ENCODE measurements at places on chromosomes 12 and 14.

- no peak for DNase-seq
These were observed 337.4 kb downstream of the NUAK1 start for GRCh38 chr12:105801351-105801750.

DNA sequence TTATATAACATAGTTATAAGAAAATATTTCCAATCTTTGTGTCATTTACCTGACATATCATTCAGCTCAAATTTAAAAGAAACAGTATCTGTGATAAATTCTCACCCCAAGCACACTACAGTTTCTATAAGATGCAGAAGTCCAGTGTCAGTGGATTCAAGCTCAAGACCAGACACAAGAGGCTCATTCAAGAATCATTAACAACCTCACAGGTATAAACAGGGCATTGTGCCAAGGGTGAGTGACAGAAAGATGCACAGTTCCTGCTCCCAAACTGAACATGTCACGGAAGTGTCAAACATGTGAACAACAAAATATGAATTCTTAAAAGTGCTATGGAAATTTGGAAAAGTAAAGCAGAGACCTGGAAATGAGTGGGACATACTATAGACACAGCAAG, 12.8 kb downstream of the ATP2B1 start:
- no peak for DNase-seq

DNA sequence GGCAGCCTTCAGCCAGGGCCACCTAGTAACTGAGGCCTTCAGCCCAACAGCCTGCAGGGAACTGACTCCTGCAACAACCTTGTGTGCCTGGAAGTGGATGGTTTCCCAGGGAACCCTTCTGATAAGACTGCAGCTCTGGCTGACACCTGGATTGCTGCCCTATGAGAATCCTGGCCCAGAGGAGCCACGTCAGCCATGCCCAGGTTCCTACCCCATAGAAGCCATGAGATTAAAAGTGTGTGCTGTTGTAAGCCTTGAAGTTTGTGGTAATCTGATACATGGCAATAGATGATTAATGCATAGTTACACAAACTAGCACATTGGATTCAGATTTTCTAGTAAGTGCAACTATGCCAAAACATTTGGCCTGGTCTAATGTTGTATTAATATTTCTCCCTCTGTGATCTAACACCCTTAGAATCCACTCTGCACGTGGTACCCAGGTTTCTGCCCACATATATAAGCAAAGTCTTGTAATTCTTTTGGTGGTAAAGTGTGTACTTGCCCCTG, 64.8 kb upstream of the BEGAIN start:
- DNase-seq, result no peak

GRCh38 chr14:93956514-93957332, 19.6 kb downstream of the ASB2 start:
- no peak for DNase-seq

- DNase-seq, result no peak
These were observed 74.7 kb downstream of the FBXL14 start for GRCh38 chr12:1519642-1520041.

DNA sequence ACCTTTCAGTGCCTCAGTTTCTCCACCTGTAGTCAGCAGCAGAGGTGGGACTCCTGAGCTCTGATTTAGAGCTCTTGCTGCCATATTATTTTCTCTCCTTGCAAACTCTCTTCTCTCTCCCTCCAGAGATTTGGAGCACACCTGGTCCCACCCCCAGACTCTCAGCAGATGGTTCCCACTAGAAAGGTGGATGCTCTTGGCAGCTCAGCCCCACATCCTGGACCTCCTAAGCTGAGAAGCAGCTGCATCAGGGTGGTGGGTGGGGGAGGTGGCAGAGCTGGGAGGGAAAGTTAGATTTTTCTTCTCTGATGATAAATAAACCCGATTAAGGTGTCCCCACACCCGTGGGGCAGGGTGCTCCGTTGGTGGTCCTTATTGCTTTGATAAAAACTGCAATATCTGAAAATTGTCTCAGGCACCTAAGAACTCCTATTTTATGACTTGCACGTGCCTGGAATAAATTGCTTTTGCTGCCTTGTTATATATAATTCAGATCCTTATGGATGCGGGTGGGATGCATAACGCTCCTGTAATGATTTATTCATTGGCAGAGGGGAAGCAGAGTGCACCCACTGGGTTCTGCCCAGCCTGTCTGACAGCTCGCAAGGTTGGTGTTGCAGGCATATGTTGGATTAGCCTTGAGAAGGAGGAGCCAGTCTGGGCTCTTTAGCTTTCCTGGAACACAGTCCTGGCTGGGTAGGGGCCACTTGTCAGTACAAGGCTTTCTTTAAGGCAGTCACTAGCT, 214.2 kb downstream of the SUDS3 start:
- DNase-seq, result no peak

DNA sequence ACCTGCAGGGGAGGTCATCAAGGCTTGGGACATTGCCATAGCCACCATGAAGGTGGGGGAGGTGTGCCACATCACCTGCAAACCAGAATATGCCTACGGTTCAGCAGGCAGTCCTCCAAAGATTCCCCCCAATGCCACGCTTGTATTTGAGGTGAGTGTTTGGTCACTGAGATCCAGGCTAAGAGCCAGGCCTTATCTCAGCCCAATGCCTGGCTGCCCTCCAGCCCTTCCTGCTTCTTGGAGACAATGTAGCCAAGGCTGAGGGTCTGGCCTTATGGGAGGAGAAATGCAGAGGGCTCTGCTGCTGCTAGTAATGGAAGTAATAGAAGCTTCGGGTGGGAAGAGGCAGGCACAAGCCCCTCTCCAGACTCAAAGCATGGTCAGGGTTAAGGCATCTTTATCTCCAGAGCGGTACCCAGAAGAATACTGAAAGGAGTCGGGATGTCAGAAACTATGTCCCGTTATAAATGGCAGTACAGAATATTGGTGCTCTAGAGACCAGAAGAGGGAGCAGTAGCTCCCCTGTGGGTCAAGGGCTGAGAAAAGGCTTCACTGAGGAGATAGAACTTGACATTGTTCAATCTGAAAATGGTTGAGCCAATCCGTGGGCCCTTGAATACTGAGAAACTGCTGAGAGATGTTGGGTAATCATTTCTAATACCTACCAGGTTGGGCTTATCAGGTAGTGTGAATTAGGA, 3.1 kb downstream of the FKBP4 start:
- no peak for DNase-seq

DNA sequence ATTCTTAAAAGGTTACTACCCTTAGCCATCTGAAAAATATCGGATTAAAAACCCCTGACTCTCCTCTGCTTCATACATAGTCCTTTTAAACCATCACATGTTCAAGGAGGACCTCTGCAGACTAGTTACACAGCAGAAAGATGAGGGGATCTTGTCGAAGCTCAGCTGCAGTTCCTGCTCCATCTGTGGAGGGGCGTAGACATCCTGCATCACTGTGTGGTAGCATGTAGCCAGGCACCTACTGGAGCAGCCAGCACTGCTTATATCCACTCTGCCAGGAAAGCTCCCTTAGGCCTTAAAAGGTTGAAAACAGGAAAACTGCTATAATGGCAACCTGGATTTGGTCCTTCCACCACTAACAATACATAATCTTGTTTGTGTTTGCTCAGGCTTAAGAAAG, 57.6 kb upstream of the STRN3 start:
- no peak for DNase-seq

DNA sequence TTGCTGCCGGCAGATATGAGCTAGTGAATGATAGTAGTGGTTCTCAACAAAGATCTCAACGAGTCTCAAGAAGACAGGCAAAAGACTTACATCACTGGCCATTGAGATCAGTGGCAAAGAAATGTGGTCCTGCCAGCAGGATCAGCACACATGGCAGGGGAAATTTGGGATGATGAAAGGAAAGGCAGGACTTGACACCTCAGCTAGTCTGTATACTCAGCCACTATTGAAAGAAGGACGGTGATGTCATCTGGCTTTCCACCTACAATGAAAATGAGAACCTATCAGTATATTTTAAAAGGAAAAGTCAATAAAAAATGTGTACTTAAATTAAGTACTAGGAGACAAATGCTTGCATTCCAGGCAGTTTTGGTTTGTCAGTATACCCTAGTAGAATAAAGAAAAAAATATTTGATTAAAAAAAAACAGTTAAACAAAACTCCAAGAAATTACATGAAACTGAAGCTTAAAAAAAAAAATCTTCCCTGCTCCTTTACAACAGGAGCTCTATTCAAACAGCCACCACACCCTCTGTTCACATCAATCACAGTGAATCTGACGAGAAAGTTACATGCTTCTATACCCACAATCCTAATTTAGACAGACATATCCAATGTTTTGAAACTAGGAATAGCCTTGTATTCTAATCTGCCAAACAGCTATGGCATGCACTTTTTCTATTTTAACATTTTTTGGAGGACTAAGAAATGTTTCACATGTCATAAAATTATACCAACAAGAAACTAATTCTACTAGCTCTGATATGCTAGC, 34.9 kb downstream of the RAD9B start:
- no peak for DNase-seq

DNA sequence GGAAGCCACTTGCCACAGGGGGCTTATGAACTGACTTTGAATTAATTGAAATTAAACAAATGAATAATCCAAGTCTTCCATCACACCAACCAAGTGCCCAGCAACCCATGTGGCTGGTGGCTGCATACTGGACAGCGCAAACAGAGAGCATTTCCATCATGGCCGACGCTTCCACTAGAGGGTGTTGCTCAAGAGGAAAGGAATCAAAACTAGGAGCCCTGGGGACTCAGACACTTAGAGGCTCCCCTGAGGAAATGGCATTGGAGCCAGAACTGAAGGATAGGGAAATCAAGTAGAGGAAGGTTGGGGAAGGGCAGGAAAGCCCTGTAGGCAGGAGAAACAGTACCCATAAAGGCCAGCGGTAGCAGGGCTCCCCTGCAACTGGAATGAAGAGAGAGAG, 50.6 kb upstream of the NUAK1 start:
- DNase-seq, result no peak

DNA sequence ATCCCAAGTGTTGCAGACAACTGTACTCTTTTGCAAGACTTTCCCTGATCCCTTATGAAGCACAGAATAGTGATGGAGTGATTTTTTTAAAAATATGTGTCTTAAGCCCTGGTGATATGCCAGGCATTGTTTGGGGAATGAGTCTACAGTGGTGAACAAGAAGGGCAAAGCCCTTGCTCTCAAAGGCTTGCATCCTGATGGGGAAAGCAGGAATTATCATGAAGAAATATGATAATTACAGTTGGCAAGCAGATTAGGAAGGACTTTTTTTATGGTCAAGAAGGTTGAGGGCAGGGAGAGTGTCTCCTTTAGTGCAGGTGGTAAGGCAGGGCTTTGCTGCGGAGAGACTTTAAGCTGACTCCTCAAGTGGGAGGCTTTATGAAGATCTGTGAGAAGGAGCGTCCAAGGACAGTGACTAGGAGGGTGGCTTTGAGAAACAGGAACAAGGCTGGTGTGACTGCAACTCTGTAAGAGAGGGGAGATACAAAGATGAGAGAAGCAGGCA, 100.2 kb downstream of the SYNE2 start:
- DNase-seq, result no peak

DNA sequence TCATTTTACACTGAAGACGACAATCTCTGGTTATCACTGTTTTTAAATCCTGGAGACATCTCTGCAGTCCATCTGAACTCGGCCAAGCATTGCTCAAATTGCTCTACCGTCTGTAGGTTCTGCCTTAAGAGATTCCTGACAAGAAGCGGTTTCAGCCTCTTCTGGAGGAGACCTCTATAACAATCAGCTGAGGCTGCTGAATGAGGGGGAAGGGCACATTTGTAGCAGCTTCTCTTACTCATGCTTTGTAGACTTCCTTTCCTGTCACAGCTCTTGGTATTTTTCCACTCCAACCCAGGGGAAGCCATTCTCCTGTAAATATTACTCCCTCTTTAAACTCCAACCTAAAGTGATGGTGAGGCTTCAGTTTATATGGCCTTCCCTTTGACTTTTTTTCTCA, 3.0 kb downstream of the ARG2 start:
- no peak for DNase-seq

DNA sequence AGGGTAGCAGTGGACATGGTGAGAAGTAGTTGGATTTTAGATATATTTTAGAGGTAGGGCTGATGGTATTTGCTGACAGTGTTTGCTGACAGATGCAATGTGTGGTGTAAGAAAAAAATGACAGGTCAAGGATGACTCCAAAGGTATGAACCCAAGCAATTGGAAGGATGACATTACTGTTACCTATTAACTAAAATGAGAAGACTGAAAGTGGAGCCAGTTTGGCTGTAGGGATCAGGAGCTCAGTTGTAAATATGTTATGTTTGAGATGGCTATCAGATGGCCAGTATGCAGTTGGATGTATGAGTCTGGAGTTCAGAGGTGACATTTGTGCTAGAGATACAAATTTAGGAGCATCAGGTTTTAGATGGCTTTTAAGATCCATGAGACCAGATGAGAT, 17.4 kb upstream of the SERPINA6 start:
- DNase-seq, result no peak

GRCh38 chr14:51395361-51395849, 155.4 kb downstream of the TMX1 start:
- no peak for DNase-seq

DNA sequence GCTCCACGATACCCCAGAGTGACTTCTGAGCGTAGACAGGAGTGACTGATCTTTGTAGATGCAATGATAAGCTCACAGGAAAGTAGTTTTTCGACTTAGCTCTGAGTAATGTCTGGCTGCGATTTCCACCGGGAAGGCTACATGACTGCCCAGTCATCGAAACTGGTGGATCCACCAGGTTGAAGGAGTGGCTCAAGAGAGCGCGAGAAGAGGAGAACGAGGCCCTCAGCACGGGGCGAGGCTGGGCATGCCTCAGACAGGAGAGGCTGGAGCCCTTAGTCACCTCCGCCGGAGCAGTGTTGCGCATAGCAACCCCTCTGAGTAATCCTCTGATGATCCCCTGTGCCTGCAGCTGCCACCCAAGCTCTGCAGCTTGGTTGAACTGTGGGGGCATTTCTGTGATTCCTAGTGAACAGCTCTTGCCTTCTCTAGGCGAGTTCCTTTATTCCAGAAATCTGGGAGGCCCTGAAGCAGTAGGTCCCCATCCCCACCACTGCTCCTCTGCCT, 25.6 kb downstream of the ELK3 start:
- no peak for DNase-seq

DNA sequence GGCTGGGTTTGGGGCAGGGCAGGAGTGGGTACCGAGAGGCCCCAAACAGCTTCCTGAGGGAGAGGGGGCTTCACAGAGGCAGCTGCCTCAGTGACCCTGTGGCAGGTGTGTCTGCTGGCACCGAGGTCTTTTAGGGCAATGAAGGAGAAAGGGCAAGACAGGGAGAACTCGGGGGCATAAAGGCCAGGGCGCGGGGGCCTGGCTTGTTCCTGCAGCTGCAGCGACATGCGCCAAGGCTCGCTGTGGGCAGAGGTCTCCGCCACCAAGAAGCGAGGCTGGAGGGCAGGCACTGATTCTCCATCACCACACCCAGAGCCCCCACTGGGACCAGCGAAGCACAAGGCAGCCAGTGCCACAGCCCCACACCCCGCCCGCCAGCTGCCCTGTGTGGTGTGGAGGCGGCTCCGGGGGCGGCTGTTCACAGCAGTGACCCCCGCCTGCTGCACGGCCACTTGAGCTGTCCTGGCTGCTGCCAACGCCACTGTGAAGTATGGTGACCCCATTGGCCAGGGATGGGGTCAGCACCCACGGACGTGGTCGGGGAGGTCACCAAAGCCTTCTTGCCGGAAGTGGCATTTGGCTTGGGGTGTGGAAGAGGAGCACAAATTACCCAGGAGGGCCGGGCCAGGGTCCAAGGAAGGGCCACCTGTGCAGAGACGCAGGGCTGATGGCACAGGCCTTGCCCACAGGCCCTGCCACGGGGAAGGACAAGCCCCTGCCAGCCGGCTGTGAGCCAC, 16.4 kb downstream of the BAG5 start:
- DNase-seq, result no peak

- DNase-seq, result no peak
These were observed 15.9 kb downstream of the UBE2N start for GRCh38 chr12:93425736-93426411.

Measured in stimulated activated CD8-positive, alpha-beta memory T cell treated with anti-CD3 and anti-CD28 coated beads, Interleukin-2, amount 100 ng/mL, for 1 hour (primary cell).